Fibroblast of skin of left biceps (primary cell): ENCODE measurements at places on chromosomes 6 and 20.

DNA sequence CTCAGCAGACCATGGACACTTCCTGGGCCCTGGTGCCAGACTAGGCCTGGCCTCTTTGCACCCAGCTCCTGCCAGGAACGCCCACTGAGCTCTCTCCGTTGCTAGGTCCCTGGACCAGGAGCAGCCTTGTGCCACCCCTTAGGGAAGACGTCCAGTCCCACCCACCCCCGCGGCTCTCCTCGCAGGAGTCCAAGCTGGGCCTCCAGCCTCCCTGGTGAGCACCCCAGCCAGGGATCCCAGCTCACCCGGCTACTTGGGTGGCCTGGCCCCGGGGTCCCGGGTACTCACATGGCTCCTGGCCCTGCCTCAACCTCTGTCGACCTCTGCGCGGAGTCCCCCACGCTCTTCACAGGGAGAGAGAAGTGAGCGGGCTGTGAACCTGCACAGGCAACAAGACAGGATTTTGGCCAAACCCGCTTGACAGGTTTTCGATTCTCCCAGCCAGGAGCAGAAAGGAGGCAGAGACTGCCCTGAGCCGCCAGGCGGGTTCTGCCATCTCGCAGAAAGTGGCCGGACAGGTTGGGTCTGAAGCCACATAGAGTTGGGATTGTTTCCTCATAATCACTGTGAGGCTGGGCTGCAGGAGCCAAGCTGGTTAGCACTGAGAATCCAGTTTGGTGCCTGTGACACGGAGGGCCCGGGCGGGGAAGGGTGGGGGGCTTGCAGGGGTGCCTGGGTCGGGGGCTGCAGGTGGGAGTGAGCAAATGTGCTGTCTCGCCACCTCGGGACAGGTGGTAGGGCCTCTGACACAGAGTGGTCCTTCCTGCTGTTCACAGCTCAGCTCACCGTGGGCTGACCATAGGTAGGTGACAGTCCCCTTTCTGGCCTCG lies at the start of gene RBBP8NL:
TSS of gene RBBP8NL (minus strand) at position 368 of the 830 bp plus-strand sequence. CDS start 7,892 bp downstream, outside the sequence.
- no peak for DNase-seq

DNA sequence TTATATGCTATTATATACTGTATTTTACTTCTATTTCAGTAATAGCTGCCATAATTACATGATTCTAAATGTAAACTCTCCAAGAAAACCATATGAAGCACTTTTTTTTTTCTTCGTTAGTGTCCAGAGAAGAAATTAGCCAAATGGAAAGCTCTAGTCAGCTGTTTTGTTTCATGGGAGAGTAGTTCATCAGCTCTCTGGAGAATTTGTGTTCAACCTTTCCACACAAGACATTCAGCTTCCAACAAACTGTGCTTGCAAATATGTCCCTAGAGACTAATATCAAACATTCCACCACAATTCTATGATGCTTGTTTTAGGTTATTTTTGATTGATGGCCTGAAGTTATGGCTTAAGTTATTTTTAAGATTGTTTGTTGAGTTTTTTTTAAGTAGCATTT lies 19.5 kb downstream of the FHL5 start:
- no peak for DNase-seq

GRCh38 chr20:57250607-57251343 lies 15.7 kb downstream of the BMP7 start:
- DNase-seq = no peak

DNA sequence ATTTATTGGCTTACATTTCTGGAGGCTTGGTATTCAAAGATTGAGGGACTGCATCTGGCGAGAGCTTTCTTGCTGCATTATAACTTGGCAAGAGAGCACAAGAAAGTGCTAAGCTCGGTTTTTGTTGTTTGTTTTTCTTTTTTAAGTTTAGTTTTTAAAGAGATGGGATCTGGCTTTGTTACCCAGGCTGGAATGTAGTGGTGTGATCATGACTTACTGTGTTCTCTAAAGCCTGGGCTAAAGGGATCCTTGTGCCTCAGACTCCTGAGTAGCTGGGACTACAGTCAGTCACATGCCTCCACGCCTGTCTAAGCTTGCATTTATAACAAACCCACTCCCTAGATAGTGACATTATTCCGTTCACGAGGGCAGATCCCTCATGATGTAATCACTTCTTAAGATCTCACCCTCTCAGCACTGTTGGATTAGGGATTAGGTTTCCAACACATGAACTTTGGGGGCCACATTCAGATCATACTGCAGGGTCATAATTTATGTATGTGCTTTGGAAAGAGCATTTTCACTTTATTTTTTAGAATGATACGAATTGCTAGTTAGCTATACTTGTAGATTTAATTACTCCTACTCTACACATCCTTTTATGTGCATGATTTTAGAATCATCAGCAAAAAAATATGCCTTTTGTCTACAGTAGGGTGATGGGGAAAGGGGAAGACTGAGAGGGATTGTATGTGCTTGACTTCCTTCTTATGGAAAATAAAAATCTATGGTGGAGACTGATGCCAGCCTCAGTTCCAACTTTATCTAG lies 167.8 kb downstream of the JARID2 start:
- no peak for DNase-seq

GRCh38 chr20:51402201-51402600 lies 140.3 kb downstream of the NFATC2 start:
- no peak for DNase-seq

DNA sequence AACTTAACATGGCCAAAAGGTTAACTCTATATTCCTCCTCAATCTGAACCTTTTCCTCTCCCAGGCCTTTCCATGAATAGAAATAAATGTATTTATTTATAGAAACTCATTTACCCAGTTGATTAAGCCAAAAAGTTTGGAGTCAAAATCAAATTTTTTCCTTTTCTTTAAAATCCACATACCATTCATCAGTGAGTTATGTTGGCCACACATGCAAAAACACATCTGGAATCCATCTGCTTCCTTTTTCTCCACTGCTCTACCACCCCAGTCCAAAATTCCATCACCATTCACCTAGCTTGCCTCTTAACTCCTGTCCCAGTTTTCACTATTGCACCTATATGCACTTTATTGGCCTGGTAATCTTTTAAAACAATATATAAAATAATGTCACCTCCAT lies 62.4 kb upstream of the TMEM200A start:
- DNase-seq = peak; percentile 71

- DNase-seq = peak; percentile 60
Measured at GRCh38 chr6:24768361-24768760, 6.4 kb upstream of the GMNN start.

GRCh38 chr6:42885702-42886101 lies 6.3 kb downstream of the RPL7L1 start:
- DNase-seq = no peak

GRCh38 chr6:111739257-111739696 lies 133.6 kb upstream of the TRAF3IP2 start:
- DNase-seq = no peak

- DNase-seq = peak; percentile 71
Measured at GRCh38 chr6:144266091-144266649, 19.0 kb upstream of the UTRN start.

DNA sequence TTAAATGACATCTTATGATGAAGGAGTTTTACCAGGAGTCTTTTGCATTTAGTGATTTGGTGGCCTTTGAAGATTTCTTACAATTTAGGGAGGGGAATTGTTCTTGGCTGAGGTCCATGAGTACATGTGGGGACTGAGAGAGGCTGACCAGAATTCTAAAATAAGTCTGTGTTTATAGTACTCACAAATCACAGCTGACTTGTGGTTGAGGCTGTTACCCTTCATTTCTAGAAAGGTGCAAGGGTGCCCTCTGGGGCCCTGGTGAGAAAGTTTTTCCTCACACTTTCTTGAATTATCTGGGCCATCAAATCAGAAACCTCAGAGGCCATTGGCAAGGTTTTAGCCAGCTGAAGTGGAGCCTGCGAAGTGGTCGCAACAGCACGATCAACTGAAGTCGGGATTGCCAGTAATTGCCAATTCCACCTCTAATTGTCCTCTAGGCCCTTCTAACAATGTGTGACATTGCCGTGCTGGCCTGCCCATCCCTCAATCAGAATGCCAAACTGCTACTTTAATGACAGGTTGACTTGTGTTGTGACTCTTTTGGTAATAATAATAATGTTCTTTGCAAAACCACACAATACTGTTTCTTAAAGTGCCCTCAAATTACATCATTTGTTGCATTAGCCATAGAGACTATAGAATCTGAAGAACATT lies 221.6 kb downstream of the OGFRL1 start:
- DNase-seq = peak; percentile 45

DNA sequence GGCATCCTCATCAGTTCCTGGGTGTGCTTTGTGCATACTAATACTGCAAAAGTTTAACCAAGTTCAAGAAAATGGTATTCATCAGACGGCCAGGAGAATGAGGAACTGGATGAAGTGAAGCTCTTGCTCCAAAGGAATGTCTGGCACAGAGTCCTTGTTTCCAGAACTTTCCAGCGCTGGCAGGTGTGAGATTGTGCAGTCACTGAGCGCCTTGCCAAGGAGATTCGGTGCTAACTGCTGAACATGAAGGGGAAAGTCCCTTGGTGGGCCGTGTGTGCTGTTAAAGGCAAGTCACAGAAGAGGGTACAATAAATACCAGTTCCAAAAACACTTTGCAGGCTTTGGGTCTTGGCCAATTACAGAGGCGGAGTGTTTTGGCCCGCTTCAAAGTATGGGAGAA lies 262.3 kb upstream of the SOX4 start:
- DNase-seq = no peak

DNA sequence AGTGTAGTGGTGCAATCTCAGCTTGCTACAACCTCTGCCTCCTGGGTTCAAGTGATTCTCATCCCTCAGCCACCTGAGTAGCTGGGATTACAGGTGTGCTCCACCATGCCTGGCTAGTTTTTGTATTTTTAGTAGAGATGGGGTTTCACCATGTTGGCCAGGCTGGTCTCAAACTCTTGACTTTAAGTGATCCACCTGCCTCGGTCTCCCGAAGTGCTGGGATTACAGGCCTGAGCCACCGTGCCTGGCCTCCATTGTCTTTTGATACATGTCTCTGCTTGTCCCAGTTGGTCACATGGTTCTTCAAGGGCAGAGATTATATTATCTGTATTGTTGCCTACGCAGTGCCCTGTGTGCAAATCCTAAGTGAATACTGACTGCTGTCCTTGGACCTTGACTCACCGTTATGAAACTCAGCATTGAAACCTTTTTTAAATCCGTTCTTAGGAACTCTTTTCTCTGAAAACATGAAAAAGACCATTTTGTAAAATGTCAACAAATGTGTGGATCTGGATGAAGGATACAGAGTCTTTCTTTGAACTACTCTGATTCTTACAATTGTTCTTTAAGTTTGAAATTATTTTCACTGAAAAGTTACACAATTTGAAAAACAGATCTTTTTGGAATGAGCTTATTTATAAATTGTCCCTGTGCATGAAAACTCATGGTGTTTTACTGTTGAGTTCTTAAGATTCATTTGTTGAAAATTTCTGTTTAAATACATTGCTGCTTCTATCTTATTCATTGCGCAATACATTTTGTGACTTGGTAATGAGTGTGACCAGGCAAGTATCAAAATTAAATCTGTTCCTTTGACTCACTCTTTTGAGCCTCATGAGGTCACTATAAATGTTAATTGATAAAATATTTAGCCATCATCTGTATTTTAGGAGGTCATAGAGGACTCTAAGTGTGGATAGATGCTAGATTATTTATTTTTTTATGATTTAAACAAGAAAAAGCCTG lies 293.5 kb downstream of the UTRN start:
- DNase-seq = no peak

DNA sequence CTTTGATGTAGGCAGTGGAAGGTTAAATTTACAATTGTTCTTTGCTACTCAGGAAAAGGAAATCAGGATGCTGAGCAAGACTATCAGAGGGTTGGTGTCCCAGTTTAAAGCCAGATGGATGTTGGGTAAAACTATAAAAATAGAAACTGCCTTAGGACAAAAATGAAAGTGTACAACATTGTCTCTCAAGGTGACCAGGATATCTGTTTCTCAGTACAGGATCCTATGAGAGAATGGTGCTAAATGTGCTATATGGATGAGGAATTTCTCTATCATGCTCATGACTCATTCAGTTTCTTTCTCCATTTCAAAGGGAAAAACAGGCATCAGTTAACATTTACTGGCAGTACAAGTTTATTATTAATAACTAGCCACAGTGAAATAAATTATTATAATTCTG lies 534.2 kb upstream of the GJE1 start:
- no peak for DNase-seq

- no peak for DNase-seq
Measured at GRCh38 chr20:22815603-22816315, 219.4 kb upstream of the SSTR4 start.

DNA sequence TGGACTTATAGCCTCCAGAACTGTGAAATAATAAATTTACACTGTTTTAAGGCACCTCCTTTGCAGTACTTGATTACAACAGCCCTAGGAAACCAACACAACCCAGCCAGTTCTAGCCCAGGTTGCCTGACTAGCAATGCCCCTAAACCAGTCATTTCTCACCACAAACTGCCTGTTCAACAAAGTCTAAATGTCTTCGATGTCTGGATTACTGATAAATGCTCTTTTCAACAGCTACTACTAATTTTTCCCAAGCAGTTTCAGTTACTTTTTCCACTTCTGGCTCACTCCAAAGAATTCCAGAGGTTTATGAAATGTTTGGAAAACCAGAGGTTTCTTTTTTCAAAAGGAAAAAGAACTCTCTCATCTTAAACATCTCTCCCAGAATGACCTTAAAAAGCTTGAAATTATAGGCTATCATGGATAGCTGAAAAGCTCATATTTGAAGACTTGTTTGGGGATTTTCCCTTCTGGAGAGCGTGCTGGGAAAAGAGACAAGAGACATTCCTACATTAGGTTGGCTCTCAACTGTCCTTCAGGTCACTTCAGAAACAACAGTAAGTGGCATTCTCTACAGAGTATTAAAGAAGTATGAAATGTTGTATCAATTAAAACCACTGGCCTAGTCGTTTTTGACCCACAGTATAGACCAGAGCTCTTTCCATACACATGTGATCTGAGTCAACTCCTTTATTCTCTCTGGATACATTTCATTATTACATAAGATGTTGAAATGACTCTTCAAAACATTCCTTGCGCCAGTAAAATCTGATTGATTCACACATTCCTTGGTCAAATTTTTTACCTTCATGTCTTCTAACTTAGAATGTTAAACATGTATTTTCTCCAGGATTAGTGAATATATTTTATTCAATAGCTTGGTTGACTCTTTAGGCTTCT lies 265.9 kb downstream of the COL12A1 start:
- no peak for DNase-seq

DNA sequence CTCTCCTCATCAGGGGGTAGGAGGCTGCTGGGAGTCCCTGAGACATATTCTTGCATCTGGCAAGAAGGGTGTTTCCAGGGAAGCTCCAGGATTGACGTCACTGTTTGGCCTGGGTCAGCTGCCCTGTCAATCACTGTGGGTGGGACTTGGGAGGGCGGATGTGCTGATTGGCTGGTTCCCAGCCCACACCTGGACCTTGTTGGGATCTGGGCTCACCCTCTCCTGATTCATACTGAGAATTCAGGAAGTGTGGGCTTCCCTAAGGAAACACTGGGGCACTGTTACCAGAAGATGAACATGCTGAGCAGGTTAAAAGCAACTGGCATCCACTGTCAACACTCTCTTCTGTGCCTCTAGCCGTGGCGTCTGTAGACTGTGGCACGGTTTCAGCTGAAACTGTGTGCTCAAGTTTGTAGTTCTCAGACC lies 36.5 kb downstream of the CDH26 start:
- DNase-seq = no peak

DNA sequence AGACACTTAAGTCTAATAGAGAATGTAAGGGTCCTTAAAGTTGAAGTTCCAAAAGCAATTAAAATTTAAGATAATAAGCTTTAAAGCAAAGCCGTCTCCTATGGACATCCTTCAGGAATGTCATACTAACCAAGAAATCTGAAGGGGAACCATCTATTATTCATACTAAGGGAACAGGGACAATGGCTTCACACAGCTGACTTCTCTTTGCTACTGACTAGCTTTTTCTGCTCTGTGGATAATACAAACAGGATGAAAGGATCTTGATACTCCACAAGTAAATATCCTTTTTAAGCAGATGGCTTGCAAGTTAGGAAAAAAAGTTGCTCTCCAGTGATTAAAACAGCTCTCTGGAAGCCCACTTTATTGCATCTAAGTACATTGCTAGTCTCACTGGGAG lies 178.6 kb downstream of the BACH2 start:
- DNase-seq = no peak
